NCI-H2029 treated with DMSO at 0.1 percent for 48 hours (cell line): ENCODE measurements at places on chromosomes 1 and 21.

DNA sequence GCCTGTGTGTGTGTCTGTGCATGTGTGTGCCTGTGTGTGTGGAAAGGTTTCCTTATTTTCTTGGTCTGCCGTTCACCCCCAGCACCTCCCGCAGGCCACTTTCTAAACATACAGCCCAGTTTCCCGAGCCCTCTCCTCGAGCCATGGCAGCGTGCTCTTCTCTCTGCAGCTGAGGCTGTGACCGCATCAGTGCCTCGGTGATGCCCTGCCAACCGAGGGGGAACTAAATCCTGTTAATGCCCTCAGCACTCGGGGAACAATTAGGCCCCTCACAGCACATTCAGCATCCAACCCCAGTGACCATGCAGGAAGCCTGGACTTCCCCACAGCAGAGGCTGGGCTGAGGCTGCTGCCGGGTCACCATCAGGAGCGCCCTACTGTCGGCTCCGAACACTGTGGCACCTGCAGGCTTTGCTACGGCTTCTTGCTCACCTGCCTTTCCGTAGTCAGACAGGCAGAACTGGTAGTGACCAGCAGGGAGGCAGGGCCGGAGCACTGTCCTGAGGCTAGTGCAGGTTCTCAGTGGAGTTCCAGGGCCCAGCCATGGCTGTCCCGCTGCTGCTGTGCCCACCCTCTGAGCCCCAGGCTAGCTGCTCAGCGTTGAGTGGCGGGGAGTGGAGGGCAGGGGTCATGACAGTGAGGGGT lies 8.1 kb downstream of the GPR137B start:
- no peak for DNase-seq

DNA sequence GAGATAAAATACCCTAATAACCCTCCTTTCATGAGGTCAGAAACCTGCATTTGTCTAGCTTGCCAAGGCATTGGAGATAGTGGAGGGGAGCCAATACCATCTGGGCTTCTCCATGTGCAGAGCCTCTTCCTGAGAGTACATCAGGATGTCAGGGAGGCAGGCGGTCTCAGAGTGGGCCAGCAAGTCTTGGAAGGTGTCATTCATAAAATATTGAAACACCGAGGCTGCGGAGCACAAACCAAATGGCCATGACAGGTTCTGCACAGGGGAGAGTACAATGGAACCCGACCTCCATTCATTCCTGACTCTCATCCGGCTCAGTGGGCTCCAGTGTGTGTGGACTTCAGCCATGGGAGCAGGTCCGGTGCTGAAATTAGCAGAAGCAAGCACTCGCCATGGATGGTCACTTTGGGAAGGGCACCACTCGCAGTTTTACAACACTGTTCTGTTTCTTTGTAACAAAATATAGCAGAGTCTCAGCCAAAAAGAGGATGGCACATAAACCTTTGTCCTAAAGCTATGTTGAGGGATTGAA lies 446.6 kb downstream of the SIPA1L2 start:
- no peak for DNase-seq

GRCh38 chr1:41486371-41487125 lies 2.1 kb upstream of the EDN2 start:
- no peak for DNase-seq

DNA sequence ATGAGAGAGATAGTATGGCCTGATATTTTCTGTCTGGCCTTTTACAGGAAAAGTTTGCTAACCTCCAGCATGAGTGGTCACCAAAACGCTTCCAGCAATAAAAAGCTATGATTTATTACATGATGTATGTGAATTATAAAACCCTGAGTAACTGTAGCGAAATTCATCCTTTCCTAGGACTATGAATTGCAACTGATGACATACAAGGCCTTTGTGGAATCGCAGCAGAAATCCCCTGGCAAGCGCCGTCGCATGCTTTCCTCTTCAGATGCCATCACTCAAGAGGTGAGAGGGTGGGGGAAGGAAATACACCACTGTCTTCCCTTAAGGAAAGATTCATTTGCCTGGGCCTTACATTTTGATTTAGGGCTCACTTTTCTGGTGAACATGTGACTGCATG lies 117.9 kb downstream of the MACF1 start:
- no peak for DNase-seq

- no peak for DNase-seq
Observed at GRCh38 chr1:65208563-65208973, 60.6 kb downstream of the AK4 start.

DNA sequence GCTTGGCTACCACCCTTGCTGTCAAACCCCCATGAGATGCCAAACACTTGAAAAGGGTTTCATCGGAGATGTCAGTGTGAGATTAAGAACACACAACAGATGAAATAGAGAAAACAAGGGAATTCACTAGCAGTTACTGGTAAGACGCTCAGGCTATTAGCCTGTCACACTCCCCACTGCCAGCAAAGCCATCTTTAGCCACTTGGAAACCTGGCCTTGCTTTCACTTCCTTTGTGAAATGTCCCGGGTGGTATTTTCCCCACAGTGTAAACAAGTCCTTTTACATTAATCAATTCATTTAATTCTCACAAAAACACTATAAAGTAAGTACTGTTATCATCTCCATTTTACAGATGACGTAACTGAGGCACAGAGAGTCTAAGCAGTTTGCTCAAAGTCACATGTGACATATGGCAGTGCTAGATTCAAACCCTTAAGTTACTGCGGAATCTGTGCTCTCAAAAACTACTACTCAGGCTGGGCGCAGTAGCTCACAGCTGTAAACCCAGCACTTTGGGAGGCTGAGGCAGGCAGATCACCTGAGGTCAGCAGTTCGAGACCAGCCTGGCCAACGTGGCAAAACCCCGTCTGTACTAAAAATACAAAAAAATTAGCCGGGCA lies 32.7 kb upstream of the KHDRBS1 start:
- no peak for DNase-seq

DNA sequence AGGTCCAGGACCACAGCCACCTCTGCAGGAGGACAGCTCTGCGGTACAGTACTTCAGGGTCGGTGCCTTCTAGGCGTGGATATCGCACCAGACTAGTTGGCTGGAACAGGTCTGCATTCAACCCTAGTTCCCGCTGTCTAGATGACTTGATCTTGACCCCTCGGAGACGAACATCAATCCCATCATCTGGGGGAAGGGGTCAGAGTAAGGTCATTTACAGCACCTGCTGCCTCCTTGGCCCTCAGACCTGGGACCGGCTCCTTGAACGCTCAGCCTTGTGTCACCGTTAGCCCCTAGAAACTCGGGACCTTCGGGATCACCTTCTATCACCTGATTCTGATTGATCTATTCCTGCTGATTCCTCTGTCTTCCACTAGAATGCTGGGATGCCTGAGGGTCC lies 2.6 kb downstream of the HECTD3 start:
- DNase-seq, result no peak

GRCh38 chr1:6425658-6426057 lies 1.1 kb downstream of the ESPN start:
- DNase-seq, result no peak

DNA sequence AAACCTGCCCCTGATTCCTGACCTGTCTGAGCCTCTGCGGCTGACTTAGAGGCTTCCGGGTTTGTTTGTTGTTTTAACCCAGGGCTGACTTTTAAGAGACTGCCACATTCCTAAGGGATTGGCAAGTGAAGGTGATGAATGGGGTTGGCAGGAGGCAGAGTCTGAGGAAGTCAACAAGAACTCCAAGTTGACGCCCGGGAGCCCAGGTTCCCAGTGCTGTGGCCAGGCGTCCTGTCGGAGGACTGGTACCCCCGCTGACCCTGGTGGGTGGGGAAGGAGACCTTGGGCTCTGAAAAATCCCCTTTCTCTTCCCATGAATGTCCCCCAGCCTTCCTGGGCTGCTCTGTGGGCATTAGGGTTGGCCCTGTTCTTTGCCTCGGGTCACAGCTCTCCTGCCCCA lies 19.7 kb upstream of the EPS8L3 start:
- DNase-seq, result no peak

DNA sequence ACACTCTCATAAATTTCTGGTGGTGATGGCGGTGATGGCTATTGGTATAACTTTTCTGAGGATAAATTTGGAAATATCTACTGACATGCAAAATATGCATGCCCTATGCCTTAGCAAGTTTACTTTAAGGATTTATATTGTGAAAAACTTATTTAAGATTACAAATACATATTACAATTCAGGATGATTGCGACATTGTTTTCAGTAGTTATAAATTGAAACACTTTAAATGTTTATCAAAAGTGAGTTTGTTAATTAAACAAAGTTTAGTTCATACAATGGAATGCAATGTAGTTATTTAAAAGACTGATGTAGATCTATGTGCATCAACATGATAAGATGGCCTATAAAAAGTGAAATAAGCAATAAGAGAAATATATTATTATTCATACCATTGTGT lies 331.3 kb upstream of the NR5A2 start:
- no peak for DNase-seq

DNA sequence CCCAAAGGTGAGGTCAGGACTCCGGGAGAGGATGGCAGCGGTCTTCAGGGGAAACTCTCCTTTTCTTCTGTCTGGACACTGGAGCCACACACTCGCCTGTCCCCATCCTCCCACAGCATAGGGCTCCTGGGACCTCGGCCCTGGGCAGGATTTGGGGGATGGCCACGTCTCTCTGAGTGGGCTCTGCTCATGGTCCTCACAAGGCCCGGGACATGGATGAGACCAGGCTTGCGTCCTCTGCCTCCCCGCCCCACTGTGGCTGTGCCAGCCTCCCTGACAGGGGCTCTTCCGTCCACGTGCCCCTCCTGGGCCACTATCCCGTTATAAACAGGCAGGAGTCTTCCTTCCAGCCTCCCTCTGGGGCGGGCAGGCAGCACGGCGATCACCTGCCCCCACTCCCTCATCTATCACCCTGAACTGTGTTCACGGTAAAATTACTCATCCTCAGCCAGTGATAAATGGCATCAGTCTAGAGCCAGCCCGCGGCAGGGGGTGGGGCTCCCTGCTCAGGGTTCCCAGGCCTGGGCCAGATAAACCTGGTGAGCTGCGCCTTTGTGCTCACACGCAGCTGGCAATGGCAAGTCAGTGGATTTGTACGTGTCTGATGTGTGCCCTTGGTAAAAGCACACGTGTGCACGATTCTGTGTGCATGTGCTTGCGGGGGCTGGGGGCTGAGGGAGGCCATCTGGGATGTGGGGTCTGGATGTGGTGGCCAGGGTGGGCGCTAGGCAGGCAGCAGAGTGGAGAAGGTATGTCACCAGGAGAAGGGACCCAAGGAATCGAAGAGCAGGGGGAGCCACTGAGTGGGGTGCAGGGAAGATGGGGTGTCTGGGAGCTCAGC lies 12.6 kb upstream of the SAMD11 start:
- no peak for DNase-seq

GRCh38 chr1:48947761-48948537 lies 171.3 kb upstream of the BEND5 start:
- DNase-seq, result no peak

- no peak for DNase-seq
Observed at GRCh38 chr1:115057661-115058254, 28.1 kb downstream of the TSHB start.
